ENCODE measurements at places on chromosomes 11 and 22.
A peak's percentile ranks its signal among the peaks of the same experiment; 100 is the strongest.

- DNase-seq = peak; percentile 95
Measured at GRCh38 chr11:125263268-125263790, 98.8 kb downstream of the PKNOX2 start.

GRCh38 chr11:93059117-93059957 lies 89.9 kb downstream of the MTNR1B start:
- peak; percentile 20 for DNase-seq

GRCh38 chr22:28282405-28283067 lies 363.5 kb upstream of the PITPNB start:
- DNase-seq = peak; percentile 33

- no peak for DNase-seq
Measured at GRCh38 chr11:113314065-113314388, 356 bp upstream of the TTC12 start.

DNA sequence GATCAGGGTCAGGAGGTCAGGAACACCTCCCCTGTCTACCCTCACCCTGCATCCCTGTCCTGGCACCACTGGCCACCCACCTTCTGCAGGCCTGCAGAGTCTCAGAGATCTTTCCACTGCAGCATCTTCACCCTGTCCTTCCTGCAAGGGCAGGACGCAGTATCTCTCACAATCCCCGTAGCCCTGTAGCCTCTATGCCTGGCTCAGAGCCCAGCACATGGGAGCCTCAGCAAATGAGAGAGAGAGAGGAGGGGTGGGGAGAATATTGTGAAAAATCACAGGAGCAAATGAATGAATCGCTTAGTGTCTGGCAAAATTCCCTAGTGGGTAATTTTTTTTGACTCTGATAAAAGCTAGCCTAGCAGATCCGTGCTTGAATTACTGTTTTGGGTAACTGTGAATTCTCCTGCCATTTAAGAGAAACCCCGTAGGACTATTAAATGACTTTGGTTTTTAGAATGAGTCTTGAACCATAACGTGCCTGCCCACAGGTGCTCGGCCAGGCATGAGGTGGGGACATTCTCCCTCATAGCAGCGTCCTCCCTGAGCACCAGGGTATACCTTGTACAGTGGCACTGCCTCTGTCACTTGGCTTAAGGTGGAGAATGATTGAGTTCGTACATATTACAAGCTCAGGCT lies 91.5 kb downstream of the MORC2 start:
- peak; percentile 18 for DNase-seq

DNA sequence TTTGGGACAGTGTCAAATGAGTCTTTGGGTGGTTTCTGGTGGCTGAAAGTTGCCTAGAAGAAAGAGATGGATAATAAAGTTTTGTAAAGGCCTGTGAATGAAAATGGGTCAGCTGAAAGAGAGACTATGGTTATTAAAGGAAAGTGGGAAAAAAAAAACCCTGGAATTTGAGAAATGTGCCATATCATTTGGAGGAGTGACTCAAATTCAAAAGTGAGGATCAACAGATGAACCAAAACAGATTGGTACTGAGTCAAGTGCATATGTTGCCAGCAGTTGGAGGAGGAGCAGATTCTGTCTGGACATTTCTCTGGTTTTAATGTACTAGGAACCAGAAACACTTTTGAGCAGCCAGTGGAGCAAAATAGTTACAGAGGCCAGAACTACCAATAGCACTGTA lies 339.8 kb downstream of the KCNA4 start:
- DNase-seq = no peak

GRCh38 chr11:114605370-114605769 lies 9.8 kb upstream of the NXPE4 start:
- no peak for DNase-seq

DNA sequence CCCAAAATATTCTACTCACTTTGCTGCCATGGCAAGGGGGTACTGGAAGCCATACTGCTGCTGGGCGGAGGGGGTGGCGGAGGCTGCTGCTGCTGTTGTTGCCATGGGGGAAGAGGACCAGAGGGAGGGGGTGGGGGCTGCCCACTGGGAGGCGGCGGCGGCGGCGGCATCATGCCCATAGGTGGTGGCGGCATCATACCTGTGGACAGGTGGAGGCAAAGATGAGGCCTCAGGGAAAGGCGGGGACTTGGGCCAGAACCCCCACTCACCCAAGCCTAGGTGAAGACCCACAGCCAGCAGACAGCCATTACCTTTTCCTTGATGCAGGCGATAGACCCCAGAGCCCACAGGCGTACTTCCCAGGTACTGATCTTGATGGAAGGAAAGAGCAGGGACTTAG lies 7.1 kb upstream of the PYGM start:
- no peak for DNase-seq

- DNase-seq = no peak
Measured at GRCh38 chr11:134438542-134439537, 26.8 kb upstream of the B3GAT1 start.

GRCh38 chr11:3165152-3165705 lies at the start of gene OSBPL5:
Gene OSBPL5 (minus strand): TSS chr11:3165310. CDS start chr11:3129148, 36,162 bp downstream.
- DNase-seq = peak; percentile 35

DNA sequence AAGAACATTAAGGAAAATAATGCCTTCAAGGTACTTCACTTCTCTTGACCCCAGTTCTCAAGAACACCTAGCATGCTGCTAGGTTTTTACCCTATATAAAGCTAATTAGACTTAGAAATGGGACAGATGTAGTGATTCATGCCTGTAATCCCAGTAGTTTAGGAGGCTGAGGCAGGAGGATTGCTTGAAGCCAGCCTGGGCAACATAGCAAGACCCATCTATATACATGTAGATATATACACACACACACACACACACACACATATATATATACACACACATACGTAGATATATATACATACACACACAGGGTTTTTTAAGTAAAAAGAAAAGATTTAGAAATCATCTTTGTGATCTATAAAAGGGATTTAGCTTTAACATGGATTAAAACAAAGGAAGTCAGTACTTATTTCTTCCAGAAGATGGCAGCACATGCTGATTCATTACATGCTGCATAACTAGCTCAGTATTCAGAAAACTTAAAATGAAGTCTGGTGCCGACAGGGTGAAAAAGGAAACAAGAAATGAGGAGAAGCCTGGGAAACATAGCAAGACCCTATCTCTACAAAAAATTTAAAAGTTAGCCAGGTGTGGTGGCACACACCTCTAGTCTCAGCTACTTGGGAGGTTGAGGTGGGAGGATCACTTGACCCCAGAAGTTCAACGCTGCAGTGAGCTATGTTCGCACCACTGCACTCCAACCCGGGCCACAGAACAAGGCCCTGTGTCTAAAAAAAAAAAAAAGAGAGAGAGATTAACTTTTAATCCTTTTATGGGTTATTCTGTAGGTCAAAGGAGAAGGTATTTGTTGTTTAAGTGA lies 28.5 kb upstream of the RBX1 start:
- peak; percentile 38 for DNase-seq
